ENCODE measurements at places on chromosomes 2 and 18.

DNA sequence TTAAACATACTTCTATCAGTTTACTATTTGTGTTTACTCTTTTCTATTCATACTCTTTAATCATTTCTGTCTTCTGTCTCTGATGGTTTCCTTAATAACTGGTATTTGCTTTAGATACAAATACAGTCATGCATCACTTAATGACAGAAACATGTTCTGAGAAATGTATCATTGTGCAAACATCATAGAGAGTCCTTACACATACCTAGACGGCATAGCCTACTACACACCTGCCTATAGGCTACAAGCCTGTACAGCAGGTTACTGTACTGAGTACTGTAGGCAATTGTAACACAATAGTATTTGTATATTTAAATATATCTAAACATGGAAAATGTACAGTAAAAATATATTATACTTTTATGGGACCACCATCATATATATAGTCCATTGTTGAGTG is 36.3 kb downstream of the VSNL1 start:
- DNase-seq: no peak

- DNase-seq: no peak
These were observed 192.8 kb downstream of the ZNF407 start for GRCh38 chr18:74790451-74790850.

- no peak for DNase-seq
These were observed 282.7 kb upstream of the STON1 start for GRCh38 chr2:48247206-48247605.

GRCh38 chr2:10931710-10932255 is 20.0 kb downstream of the KCNF1 start:
- DNase-seq: no peak

- DNase-seq: no peak
These were observed 3.7 kb downstream of the PCGF1 start for GRCh38 chr2:74503506-74504475.

GRCh38 chr2:28670856-28671255 is 80.8 kb upstream of the PPP1CB start:
- no peak for DNase-seq

GRCh38 chr18:36375118-36375517 is 77.6 kb downstream of the FHOD3 start:
- no peak for DNase-seq

DNA sequence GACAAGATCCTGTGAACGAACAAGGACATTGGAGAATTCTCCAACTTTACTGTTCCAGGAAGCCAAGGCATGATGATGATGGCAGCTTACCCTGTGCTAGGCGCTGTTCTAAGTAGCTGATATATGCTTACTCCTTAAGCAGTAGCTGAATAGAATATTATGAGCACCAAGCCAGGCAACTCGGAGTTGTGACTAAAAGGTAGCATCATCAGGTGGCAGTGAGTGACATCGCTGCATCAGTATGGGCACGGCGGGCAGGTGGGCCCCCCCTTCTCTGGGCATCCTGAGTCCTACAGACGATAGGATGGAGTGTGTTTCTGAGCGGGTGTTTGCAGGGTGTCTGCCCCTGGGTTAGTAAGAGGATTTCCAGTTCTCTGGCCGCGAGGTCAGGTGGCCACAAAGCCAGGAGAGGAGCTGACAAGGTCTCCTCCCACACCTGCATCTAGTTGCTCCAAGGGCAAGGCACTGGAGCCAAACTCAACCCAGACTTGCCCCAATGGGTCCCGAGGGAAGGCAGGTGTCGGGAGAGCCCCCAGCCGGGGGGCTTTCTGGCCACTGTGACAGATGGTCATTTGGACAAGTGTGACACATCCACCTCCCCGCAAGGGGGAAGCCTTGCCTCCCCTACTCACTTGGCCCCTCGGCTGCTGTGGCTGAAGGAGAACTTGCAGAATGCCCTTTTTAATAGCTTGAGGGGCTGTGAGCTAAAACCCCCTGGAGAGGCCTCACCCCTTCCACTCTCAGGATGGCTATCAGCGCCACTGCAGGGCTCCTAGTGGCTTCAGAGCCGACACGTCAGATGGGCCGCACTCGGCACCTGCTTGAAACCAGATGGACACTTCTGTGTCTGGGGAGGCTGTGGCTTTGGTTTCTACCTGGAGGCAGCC is 55.5 kb downstream of the CRACDL start:
- no peak for DNase-seq

DNA sequence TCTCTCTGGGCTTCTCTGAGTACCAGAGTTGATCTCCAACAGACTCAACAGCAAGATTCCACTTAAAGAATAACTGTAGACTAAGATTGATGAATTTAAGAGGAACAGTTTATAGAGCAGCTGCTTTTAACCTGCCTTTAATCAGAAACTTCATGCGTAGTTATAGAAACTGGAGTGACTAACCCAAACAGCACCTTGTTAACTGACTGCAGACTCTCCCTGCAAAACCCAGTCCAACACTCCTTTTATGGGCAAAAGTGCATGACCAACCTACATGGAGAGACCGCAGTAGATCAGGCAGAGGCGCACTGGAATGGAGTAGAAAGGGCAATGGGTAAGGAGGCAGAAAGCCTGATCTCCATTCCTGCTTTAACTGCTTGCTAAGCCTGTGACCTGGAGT is 110.6 kb downstream of the NRP2 start:
- no peak for DNase-seq

DNA sequence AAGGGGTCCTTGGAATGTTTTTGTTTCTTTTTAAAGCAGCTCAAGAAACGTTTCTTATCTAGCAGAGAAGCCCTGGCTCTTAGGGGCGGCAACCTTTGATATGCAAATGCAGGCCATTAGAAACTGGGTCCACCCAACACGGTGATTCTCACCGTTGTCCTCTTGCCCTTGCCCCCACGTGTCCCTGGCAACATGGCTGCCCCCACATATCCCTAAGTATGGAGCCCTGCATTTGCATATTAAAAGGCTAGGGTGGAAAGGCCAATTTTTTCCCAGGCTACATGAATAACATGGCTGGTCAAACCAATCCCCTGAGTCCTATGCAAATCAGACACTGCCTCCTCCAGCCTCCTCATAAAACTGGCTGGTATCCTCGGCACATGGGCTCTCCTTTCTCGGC is 230.1 kb upstream of the SPOPL start:
- DNase-seq: no peak
